ENCODE measurements at places on chromosomes 7 and 10. TPM values are rescaled to one million over a fixed set of nuclear protein-coding genes. Genes with fewer than 3 reads are reported as not detected.

ARL3 gene
- total RNA-seq: 9.5 TPM

LRRN3 gene
- 3.7 TPM for total RNA-seq

ACSL5 gene
- total RNA-seq: 7.0 TPM

ZNF804B gene
- 0.23 TPM for total RNA-seq

SRRT gene
- 81.9 TPM for total RNA-seq

SH2D4B gene
- total RNA-seq: 0.12 TPM

MORN4 gene
- 8.6 TPM for total RNA-seq

AQP1 gene
- total RNA-seq: 143 TPM

MINDY3 gene
- 36.3 TPM for total RNA-seq

SLC16A9 gene
- 15.4 TPM for total RNA-seq

LDB3 gene
- 64.6 TPM for total RNA-seq

CDHR1 gene
- total RNA-seq: 0.23 TPM

SPRN gene
- total RNA-seq: 1.7 TPM

POR gene
- total RNA-seq: 59.2 TPM

Data from metanephros (tissue), 2 donors.